ENCODE measurements at places on chromosomes 1 and 21.

GRCh38 chr1:14215151-14215550 is 383.3 kb upstream of the KAZN start:
- no peak for DNase-seq

DNA sequence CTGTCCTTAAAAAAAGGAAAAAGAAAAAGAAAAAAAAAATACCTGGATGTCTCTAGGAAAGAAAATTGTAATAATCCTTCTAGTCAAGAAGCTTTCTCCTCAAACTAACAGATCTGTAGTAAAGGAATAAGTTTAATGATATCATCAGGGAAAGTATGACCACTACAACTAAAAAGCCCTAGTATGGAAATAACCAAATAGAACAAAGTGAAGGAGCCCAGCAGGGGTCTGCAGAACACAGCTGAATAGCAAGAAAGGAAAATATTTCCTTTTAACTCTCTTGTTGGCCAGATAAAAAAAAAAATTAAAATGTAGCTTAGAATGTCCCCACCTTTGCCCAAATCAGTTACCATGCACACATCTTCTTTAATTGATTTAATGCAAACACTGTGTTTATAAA is 43.2 kb downstream of the PRRX1 start:
- DNase-seq = no peak

DNA sequence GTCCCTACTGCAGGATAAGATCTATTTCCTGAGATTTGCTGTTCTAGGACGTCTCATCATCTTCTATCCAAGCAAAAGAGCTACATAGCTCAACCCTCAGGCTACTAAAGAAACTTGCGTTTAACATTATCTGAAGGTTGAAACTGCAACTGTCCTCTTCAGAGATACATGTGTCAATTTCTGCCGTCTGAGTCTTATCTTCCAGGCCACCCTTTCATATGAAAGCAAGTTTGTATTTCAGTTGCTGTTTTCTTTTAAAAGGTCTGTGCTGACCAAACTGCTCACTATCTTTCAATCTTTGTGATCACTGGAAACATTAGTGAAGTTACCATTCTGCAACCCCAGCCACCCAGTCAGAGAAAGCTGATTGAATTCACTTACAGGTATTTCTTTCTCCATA is 108.6 kb upstream of the RAB3GAP2 start:
- no peak for DNase-seq

DNA sequence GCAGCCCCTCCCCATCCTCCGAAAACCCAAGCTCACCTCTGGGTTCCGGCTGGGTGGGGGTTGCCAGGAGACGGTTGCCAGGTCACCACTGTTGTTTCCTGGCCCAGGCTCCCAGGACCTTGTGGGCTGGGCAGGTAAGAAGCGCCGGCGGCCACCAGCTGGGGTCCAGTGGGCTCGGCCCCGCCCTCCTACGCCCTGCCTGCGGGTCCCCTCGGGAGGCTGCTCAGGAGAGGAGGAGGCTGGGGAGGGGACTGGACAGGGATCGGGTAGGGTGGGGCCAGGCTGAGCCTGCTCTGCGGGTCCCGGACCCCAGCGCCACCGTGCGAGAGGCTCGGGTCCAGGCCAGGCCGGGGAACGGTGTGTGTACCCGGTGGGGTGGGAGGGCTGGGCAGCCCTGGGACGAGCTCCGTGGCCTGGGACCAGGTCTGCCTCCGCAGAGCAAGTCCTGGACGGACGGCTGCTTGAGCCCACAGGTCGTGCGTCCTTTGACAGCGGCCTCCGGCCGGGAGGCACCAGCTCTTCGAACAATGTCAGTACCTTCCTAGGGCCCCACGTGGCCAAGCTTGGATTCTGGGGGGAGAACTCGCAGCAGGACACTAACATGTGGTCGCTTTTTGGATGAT is at the start of gene TTLL10:
TSS of gene TTLL10 (plus strand) at position 88 of the 623 bp plus-strand sequence. CDS start 5,336 bp downstream, outside the sequence.
- DNase-seq = no peak

GRCh38 chr21:44926331-44927101 is 5.8 kb upstream of the ITGB2 start:
- no peak for DNase-seq

- DNase-seq = no peak
Measured at GRCh38 chr1:45928486-45929205, 125.2 kb downstream of the MAST2 start.

- no peak for DNase-seq
Measured at GRCh38 chr1:160169553-160170399, 18.4 kb downstream of the ATP1A4 start.

DNA sequence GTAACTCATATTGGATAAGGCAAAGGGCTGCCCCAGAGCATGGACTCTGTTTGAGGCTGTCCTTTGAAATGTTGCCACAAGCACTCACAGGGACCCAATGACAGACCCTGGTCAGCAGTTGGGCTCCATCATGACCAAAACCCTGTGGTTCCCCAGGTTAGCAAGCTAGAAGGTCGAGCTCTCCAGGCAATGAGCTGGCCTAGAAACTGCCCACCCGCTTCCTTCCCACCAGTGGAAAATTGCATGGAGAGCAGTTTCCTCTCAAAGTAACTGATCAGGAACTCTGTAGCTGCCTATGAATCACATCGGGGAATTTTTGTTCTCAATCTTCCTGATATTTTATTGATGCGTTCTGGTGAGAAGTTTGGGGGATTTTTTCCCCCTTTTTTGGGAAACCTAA is 52.8 kb downstream of the FHAD1 start:
- no peak for DNase-seq

- no peak for DNase-seq
Measured at GRCh38 chr1:50975436-50975835, 5.4 kb downstream of the CDKN2C start.

GRCh38 chr1:94385308-94385929 is 32.8 kb upstream of the ABCD3 start:
- no peak for DNase-seq

- peak; percentile 23 for DNase-seq
Measured at GRCh38 chr1:25501235-25502058, 42.0 kb upstream of the LDLRAP1 start.

DNA sequence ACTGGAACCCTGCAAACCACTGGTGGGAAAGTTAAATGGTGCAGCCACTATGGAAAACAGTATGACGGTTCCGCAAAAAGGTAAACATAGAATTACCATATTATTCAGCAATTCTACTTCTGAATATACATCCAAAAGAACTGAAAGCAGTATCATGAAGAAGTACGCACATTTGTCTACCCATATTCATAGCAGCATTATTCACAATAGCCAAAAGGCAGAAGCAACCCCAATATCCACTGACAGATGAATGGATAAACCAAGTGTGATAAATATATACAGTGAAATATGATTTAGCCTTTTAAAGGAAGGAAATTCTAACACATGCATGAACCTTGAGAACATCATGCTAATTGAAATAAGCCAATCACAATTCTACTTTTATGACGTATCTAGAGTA is 39.6 kb downstream of the DAB1 start:
- DNase-seq = no peak

GRCh38 chr21:37593015-37593414 is 226.4 kb downstream of the DYRK1A start:
- DNase-seq = no peak

DNA sequence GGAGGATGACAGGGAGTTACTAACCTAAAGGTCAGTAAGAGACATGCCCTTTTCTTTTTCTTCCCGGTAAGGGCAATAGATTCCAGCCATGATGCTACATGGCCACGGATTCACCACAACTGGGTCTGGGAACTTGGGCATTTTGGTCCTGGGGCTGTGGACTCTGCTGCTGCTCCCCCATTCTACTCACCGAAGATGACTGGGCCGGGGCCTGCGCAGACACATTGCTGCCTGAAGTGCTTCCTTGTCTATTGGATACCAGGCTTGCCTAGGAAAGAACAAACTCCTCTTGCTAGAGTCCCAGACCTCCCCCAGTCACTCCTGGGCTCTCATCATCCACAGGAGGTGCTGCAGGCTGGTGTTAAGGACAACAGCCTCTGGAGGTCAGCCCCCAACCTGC is 49.9 kb upstream of the A3GALT2 start:
- no peak for DNase-seq

- peak; percentile 85 for DNase-seq
Measured at GRCh38 chr1:3746830-3747521, 5.3 kb upstream of the CCDC27 start.

GRCh38 chr21:32993894-32994293 is 31.8 kb upstream of the OLIG2 start:
- no peak for DNase-seq

- no peak for DNase-seq
Measured at GRCh38 chr1:229199261-229200243, 71.4 kb upstream of the RAB4A start.

- DNase-seq = no peak
Measured at GRCh38 chr1:24803987-24804530, 58.8 kb downstream of the CLIC4 start.

DNA sequence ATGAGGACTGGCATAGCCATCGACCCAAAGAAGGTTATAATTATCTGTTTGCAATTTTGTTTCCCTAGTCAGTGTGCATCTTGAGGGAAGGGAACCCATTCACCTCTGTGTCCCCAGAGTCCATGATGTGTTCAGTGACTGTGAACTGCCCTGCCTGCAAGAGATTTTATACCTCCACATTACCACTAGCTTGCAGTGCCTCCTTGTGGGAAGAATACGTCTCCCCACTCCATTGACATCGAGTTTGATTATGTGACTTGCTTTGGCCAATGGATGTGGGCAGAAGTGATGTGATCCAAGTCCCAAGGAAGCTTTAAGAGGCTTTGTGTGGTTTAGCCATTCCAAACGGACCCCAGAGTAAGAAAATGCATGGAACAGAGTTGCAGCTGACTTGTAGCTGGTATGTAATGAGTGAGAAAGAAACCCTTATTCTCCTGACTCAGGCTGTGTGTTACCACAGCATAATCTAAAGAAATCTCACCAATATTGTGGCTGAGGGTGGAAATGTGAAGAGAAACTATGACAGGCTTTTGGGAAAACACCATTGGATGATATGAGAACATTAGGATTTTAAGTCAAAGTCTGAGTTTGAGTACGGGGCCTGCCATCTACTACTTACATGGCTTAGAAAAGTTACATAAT is 47.8 kb upstream of the NRDC start:
- peak; percentile 23 for DNase-seq

DNA sequence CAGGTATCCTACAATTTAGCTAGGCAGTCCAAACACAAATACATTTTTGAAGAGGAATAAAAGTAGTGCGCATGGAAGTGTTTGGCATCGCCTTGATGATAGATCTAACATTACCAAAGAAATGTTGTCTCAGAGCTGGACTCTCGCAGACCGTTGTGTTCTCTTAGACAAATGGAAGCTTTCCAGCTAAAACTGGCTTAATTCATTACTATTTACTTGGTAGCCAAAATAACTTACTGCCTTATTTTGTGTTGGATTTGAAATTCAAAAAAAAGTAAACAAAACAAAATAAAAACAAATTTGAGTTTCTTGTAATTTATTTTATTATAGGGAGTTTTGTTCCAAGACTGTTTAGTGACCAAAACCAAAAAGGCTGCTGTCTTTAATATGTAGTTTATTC is 51.6 kb downstream of the PDE4B start:
- no peak for DNase-seq

DNA sequence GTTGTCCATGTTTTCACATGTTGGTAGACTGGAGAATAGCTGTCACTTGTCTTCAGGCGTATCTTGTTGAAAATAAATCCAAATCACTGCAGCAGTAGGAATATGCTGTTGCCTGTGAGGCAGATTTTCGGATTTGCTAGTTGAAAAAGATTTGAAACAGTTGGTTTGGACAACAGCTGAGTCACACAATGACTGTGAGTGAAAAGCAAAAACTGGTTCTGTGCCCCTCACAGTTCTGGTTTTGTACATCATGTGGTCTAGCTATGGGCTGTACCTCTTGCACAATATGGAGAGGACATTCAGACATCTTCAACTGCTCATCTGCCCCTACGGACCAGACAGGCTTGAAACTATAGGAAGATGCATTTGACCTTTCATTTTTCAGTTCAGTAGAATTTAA is 1.8 kb downstream of the ARF1 start:
- no peak for DNase-seq

DNA sequence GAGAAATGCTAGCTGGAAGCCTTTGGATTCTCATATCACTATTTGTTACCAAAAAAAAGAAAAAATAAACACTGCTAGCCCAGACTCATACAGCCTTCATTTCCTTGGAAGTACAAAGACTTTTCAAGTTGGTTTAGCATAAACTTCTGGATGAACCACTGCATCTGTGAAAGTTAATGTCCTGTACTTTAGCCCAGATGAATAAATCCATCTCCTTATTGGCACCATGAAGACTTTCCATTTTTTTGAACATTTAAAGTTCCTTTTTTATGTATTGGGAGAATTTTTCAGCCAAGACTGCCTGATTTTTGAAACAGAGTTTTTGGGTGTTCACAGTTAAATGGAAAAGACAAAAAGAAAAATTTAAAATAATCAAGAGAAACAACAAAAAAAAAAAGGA is 184.0 kb upstream of the C1orf87 start:
- no peak for DNase-seq

- peak; percentile 5 for DNase-seq
Measured at GRCh38 chr1:79079770-79080169, 73.2 kb upstream of the ADGRL4 start.

DNA sequence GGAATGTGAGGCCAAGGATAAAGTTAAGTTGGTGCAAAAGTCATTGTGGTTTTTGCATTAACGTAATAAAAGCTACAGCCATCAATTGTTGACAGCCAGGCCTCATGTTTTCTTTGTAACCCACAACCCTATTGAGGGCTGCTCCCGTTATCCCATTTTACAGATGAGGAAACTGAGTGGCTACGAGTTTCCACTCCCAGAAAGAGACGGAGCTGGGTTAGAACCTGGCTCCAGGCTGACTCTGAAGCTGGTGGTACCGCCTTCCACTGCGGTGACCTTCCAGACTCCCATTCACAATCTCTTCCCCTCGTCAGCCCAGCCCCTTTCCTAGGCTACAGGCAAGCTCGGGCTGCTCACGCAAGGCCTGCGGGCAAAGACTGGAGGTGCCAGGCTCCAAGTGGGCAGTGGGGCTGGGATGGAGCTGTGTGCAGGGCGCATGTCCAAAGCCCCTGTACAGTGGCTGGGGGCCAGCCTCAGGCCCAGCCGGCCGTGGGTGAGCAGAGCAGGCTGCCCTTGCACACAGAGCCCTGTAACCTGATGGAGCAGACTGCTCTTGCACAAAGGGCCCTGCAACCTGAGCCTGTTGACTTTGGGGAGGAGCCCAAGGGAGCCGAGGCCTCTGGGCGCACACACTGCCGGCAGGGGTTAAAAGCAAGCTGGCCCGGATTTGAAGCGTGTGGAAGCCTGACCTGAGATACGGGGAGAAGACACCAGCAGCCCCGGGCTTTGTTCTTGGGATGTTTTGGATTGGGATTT is 97.4 kb upstream of the TMPRSS2 start:
- DNase-seq = no peak

- no peak for DNase-seq
Measured at GRCh38 chr1:92883297-92883696, 51.5 kb downstream of the RPL5 start.

GRCh38 chr1:58883037-58883887 is 99.4 kb upstream of the JUN start:
- DNase-seq = peak; percentile 57

All from HTR-8/SVneo (cell line).